Cardiac muscle cell (in vitro differentiated cells and primary cell): ENCODE measurements at places on chromosomes 7 and 10.
A peak's percentile ranks its signal among the peaks of the same experiment; 100 is the strongest.

GRCh38 chr10:131964298-131964697 is 17.4 kb downstream of the BNIP3 start:
- H3K4me3 ChIP-seq, result no peak overlapping the region
- no peaks in the 10 kb centered on the region for H3K27me3 ChIP-seq
- peaks cover 30% of the 10 kb centered on the region for H3K36me3 ChIP-seq
- no peak for DNase-seq
- H3K27ac ChIP-seq, result peak overlapping the region; percentile 14
- H3K4me1 ChIP-seq, result no peaks in the 10 kb centered on the region

GRCh38 chr10:116669832-116670644 is 49.3 kb downstream of the PNLIPRP2 start:
- H3K36me3 ChIP-seq, result no peaks in the 10 kb centered on the region
- H3K27me3 ChIP-seq, result no peaks in the 10 kb centered on the region
- no peak overlapping the region for H3K27ac ChIP-seq
- peaks cover 2% of the 10 kb centered on the region for H3K4me1 ChIP-seq

DNA sequence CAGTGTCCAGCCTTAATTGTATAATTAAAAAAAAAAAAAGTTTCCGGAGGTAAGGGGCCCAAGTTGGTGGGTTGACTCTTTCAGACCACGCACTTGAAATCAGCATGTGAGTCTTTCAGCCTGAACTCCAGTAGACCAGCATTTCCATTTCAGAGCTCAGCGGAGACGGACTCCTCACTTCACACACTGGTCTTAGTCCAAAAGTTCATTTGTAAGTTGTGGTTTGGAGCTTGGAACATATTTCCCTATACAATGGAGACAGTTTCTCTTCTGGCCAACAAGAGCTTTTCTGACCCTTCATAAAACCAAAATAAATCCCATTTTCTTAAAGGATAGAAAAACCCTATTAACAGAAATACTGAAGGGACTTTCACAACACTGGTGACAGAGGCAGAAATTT is 41.0 kb downstream of the ATXN7L1 start:
- H3K4me3 ChIP-seq, result no peak overlapping the region
- H3K36me3 ChIP-seq, result no peaks in the 10 kb centered on the region
- H3K4me1 ChIP-seq, result peaks cover 10% of the 10 kb centered on the region
- H3K27me3 ChIP-seq, result no peaks in the 10 kb centered on the region
- no peak overlapping the region for H3K27ac ChIP-seq

DNA sequence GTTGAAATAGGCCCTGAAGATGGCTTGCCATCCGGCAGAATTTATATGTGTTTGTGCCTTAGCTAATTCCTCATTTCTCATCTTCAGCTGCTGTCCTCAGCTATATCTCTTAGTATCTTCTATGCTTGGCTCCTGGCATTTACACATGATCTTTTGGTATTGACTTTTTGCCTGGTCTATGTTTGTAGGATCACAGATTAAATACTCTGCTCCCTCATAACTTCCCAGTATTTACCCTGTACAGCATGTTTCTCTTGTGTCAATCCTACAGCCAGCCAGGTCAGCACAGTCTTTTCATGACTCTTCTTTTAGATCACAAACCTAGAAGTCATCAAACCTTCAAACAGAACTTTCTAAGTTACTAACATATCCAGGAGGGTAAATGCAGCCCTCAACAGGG is 743.8 kb downstream of the MAGI2 start:
- H3K36me3 ChIP-seq, result no peaks in the 10 kb centered on the region
- DNase-seq, result no peak
- H3K27me3 ChIP-seq, result no peaks in the 10 kb centered on the region
- H3K27ac ChIP-seq, result no peak overlapping the region
- peaks cover 2% of the 10 kb centered on the region for H3K4me1 ChIP-seq
